HS-27A (cell line): ENCODE measurements at places on chromosomes 2 and 18.

DNA sequence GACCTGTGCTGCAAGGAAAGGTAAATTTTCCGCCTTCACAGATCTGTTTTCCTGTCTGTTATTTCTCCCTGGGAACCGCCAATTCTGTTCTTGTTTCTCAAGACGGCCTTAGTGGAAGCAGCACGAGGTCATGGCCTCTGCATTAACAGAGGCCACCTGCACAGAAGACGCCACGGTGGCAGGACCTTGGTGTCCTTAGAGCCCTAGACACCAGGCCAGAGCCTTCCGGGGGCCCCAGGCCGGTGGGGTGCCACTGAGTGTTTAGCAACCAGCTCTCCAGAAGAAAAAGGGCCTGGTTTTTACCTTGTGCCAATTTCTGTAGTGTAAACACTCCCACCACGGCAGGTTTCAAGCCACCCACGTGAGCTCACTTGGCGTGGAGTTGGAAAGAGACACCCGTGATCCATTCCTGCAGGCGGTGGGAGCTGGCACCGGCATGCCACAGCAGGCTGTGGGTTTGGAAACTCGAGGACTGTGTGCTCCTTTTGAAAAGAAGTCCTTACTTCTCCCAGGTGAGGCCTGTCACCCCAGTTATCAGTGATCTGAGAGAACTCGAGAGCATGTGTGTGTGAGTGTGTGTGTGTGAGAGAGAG is 103.9 kb upstream of the HDAC4 start:
- DNase-seq = no peak

GRCh38 chr2:100666996-100667395 is 104.2 kb downstream of the PDCL3 start:
- DNase-seq = no peak

- no peak for DNase-seq
These were observed 225.4 kb downstream of the TWIST2 start for GRCh38 chr2:239073270-239073669.

DNA sequence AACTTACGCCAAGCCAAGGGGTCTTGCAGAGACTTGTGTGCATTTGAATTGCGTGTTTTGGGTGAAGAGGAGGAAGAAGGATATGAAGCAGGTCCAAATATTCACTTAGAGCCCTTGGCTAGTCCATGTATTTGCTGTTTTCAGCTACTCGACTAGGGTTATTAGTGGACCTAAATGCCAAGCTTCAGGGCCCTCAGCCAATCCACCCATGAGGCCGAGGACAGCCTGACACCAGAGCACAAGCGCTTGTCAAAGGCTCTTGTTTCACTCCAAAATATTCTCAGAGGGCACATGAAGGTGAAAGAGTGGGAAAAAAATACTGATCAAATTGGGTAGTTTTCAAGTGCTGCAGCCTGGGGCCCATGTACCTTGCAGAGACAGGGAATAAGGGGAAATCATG is 174.8 kb upstream of the ACAA2 start:
- DNase-seq = no peak

- DNase-seq = no peak
These were observed 94.6 kb upstream of the SKOR2 start for GRCh38 chr18:47346016-47346415.

DNA sequence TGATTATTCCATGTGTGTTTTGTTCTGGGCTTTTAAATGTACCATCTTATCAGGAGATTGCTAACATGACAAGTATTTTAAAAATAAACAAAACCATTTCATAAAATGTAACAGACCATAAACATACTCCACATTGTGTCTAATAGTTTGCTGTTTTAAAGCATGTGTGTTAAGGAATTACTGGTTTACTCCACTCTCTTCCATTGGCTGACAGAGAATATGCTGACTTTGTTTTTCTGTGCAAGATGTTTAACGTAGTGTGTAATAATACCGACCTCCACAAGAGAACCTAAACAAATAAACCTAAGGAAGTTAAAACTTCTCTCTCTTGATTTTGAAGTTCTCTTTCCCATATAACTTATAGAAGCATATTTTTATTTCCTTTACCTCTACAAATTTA is 17.0 kb upstream of the TMEM18 start:
- DNase-seq = no peak

DNA sequence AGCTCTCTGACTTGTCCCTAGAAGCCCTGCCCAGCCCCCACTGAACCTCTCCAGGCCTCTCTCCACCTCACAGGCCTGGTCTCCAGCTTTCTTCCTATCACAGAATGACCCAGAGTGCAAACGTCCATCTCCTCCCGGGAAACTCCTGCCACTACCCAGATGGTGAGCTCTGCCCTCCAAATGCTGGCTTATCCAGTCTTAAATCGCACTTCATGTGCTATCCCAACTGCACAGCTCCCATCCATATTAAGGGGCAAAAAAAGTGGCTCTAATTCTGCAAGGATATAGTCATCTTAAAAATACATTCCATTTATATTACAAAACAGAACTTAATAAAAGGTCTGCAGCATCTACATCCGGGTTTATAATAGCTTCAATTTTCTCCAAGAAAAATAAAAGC is 70.8 kb upstream of the CDC42EP3 start:
- peak; percentile 58 for DNase-seq
